ENCODE measurements at places on chromosomes 4 and X.

- DNase-seq, result no peak
Observed at GRCh38 chrX:111308039-111308438, 37.8 kb upstream of the CAPN6 start.

GRCh38 chrX:68146054-68146453 lies 287.2 kb downstream of the OPHN1 start:
- peak; percentile 43 for DNase-seq

DNA sequence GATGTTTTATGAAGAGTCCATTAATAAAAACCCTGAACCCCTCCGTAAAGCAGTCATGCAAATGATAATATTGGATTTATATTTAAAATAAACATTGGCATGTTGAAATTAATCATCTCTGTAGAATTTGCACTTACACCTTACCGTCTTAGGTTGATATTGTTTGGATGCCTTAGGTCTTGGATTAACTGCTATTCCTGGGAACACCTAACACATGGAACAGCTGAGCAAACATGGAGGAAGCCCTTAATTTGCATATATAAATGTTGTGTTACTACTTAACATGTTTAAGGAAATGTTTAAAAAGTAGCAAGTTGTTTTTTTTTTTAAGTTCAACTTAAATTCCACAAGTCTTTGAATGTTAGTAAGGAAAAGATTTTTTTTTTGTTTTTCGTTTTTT lies 62.5 kb downstream of the NSD2 start:
- DNase-seq, result no peak

DNA sequence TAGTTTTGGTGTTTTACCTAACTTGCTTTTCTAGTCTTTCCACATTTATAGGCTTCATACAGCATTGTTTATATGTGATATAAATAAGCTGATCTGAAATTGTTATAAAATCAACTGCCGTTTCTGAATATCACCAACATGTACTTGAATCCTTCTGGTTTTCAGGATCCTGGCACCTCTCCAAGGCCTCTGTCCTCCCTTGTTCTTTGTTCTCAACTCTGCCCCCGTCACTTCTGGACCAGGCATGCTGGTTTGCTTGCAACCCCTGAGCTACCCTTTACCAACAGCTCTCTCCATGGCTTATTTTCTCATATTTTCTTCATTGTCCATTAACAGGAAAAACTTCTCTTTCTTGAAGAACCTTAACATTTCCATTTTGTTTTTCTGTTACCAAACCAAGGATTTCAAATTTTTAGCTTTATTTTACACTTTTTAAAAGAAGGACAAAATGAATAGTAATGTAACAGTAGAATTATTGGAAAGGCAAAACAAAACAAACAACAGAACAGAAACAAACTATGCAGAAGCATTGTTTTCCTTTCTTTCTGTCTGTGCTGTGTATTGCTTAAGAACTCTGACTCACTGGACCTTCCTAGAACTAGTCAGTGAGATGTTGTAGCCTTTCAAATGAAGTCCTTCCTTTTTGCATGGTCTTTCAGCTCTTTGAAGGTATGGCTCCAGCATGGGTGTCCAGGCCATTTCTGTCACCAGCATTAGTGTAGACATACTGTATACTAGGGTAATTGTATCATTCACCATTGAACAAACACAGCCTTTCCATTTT lies 44.8 kb downstream of the BANK1 start:
- peak; percentile 30 for DNase-seq

DNA sequence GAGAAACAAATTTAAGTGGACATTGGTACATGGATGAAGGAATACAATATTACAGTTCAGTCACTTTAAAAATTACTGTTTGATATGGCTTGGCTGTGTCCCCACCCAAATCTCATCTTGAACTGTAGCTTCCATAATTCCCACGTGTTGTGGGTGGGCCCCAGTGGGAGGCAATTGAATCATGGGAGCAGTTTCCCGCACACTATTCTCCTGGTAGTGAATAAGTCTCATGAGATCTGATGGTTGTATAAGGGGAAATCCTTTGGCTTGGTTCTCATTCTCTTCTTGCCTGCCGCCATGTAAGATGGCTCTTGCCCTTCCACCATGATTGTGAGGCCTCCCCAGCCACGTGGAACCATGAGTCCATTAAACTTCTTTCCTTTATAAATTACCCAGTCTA lies 804.2 kb upstream of the FRG1 start:
- DNase-seq, result no peak

DNA sequence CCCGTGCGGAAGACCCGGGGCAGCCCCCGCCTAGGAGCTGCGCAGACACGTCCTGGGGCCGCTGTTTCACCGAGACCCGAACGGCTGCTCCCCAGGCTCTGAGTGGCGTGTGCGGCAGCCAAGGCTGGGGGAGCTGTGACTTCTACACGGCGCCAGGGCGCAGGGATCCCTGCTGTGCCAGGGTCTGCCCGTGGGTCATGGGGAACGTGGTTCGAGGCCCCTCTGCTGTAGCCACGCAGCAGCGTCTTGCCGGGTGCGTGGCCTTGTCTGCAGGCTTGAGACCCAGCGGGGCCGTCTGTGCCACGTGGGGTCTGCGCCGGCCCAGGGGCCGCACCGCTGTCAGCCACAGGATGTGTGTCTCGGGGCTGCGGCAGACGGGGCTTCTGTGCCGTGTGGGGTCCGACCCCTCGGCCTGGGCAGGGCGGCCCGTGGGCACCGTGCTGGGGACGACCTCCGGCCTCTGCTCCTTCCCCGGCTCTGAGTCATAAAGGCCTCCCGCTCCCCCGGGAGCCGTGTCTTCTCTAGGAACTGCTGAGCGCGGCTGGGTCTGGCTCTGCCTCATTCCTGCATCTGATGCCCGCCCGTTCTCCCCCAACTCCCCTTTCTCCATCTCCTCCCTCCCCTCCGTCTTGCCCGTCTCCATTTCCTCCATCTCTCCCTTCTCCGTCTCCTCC lies 12.7 kb upstream of the GTPBP6 start:
- DNase-seq, result peak; percentile 71

GRCh38 chrX:139209342-139209741 lies 321.2 kb upstream of the F9 start:
- DNase-seq, result no peak

GRCh38 chrX:78650906-78651437 lies 8.2 kb downstream of the RTL3 start:
- DNase-seq, result no peak

GRCh38 chr4:77701121-77701520 lies 95.5 kb downstream of the CXCL13 start:
- no peak for DNase-seq

DNA sequence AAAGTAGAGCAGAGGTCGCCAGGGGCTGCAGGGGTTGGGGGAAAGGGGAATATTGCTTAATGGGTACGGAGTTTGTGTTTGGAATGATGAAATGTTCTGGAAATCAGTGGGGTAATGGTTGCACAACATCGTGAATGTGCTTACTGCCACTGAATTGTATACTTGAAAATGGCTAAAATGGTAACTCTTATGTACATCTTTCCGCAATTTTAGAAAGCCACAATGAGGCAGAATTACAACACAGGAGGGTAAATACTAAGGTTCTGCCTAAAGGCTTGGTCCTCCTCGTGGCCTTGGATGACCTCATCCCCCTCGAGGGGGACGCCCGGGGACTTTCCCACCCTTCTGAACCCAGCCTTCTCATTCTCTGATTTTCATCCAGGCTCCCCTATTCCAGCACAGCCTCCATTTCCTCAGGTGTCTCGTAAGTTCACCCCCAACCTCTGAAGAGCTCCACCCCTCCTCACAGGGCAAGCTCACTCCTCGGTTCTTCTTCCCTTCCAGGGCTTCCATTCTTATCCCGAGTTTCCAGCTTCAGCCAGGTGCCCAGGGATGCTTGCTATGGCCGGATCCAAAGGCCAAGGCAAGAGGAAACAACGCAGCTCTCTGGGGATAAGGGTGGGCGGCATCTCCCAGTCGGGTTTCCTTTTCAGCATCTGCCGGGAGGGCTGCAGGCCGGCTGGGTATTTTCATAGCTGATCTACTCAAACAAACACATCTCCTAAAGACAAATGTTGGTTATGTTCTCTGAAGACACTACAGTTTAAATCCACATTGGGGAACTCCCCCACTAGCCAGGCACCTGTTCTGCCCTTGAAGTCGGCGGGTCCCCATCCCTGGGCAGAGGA lies 71.3 kb upstream of the ACSL1 start:
- no peak for DNase-seq

- no peak for DNase-seq
Observed at GRCh38 chr4:182738283-182739047, 178.7 kb downstream of the DCTD start.

- DNase-seq, result no peak
Observed at GRCh38 chr4:11397819-11398610, 30.7 kb downstream of the HS3ST1 start.

DNA sequence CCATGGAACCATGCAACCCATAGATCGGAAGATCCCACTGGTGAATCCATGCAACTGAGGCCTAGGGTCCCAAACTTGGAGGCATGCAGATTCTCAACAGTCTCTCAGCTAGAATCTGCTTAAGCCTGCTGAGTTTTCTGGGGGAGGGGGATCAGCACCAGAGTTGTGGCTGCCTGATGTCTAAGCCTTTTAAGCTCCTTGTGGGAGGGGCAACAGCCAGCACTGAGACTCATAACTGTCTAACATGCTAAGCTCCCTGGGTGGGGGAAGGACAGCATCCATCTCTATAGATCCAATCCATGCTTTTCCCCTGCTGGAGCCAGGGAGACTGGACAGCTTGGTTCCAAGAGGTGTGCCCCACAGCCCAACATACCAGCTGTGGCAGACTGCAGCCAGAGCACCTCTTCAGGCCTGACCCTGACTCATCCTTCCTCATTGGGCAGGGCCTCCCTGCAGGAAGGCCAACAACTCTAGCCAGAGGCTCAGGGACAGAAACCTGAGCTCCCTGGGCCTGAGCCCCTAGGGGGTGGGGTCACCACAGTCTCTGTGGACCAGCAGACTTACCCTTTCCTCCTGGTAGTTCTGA lies 300.1 kb upstream of the SLC7A11 start:
- no peak for DNase-seq

All from AG08396 (cell line).